ENCODE measurements at places on chromosomes 2 and 18.
A peak's percentile ranks its signal among the peaks of the same experiment; 100 is the strongest.

DNA sequence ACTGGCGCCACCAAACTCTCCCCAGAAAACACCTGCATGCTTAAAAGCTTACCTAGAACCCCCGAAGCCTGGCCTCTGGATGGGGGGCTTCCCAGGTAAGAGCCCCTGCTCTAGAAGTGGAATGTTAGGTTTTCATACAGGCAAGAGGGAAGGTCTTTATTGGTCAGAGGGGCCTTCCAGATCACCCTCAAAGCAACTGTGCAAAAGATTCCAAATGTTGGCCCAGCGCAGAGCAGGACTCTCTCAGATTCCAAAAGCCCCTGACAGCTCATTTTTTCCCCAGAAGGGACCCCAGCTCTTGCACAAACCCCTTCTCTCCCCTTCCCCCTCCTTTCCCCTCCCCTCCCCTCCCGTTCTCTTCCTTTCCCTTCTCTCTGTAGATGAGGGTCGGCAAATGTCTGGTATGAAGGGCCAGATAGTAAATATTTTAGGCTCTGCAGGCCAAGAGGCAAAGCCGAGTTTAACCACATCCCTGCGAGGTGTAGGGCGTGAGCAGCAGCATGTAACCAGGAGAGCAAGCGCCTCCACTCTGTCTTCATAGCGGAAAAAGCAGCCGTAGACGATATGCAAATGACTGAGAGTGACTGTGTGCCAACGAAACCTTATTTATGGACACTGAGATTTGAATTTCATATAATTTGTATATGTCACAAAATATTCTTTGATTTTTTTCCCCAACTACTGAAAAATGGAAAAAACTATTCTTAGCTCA is 116.9 kb downstream of the SMAD7 start:
- DNase-seq, result no peak

GRCh38 chr2:166677996-166678395 is 183.9 kb upstream of the SCN7A start:
- DNase-seq, result no peak

DNA sequence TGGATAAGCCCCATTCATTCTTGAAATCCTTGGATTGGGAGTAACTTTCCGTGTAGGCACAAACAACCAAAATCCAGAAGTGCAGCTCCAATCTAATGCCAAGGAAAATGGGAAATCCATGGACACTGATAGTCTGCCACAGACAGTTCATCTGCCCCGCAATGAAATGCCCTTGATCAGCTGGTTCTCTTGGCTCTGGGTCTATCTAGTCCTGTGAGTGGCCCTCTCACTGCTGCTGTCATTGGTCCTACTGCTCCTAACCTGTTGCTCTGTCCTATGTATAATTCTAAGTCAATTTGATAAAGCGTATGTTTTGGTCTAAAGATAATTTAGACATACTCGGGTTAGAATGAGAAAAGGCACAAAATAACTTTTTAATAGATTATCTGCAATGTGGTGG is 13.7 kb upstream of the TMEM182 start:
- no peak for DNase-seq

DNA sequence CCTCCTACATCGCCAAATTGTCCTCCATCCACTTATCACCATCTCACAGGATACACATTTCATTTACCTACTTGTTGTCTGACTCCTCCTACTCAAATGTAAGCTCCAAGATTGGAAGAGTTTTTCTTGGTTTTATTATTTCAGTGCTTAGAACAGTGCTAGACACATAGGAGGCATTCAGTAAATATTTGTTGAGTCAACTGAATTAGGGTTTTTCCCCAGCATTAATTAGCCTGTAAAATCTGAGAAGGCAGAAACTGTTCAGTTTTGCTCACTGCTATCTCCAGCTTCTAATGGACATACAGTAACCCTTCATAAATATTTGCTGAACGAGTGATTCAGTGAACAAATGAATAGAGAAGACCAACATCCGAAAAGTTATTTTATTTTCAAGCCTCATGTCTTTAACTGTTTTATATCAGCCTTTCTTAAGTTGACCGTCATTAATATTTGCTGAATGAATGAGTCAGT is 800 bp downstream of the TTC21B start:
- DNase-seq, result no peak

- no peak for DNase-seq
Observed at GRCh38 chr2:16900405-16901025, 234.9 kb upstream of the CYRIA start.

DNA sequence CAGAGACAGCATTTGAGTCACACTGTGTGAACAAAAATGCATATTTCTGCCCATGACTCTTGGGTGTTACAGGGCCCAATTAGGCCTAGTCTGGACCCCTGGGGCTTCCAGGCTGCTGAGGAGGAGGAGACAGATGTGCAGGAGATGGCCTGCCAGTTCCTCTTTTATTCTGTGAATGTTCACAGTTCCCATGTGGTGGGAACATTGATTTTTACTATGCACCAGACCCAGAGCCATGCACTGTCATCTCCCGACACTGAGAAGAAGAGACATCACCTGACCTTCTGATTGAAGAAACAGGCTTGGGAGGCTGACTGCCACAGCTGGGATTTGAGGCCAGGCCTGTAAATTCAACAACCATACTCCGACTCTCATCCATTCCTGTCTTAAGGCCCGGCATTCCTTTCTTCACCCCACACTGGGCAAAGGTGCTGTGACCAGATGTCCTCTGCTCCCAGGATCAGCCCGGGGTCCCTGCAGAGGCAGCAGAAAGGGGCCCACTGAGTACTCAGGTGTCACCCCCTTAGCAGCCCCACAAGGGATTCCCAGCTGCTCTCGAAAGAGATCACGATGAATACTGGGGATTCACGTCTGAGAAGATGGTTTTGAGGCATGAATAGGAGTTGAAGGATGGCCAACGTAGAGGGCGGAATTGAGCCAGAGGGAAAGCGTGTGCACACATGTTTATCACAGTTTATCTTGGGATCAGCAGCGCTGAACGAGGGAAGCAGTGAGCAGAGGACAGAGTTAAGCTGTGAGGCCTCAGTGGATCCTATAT is 3.6 kb upstream of the TFCP2L1 start:
- DNase-seq, result no peak

GRCh38 chr2:34266908-34267697 is 668.0 kb upstream of the FAM98A start:
- DNase-seq, result no peak

- no peak for DNase-seq
Observed at GRCh38 chr2:112182581-112183034, 44.4 kb downstream of the FBLN7 start.

- no peak for DNase-seq
Observed at GRCh38 chr2:68156419-68156818, 1.3 kb upstream of the PNO1 start.

- no peak for DNase-seq
Observed at GRCh38 chr2:109670556-109671411, 56.6 kb downstream of the SOWAHC start.

DNA sequence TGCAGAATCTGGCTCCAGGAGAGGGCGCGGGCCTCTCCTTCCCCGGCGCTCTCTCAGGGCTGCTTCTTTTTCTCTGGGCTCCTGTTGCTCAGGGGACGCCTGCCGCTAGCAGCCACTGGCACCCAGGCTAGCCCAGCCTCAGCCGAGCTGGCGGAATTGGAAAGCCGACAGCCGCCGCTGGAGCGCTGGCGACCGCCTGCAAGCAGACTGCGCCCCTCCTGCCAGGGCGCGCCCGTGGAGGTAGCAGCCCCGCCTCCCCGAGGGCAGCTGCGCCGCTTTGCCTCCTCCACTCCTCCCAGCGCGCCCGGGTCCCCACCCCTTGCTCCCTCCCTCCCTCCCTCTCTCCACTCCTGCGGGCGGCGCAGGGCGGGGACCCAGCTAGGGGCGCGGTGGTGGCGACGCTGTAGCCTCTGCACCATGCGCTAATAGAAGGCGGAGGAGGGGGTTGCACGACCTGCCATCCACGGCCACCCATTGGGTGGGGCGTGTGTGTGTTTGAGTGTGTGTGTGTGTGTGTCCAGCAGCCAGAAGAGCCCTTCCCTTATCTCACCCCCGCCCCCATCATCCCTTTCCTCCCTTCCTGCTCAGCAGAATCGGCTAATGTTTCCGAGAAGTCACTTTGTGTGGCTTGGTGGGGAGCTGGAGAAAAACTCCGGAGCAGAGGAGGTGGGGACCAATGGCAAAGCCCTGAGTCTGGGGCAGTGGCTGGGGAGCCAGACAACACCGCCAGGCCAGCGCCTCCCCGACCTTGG is at the start of gene SCN9A:
SCN9A (minus strand) TSS at position 209 of the 752 bp plus-strand sequence. CDS start 64,188 bp downstream, outside the sequence.
- peak; percentile 83 for DNase-seq

DNA sequence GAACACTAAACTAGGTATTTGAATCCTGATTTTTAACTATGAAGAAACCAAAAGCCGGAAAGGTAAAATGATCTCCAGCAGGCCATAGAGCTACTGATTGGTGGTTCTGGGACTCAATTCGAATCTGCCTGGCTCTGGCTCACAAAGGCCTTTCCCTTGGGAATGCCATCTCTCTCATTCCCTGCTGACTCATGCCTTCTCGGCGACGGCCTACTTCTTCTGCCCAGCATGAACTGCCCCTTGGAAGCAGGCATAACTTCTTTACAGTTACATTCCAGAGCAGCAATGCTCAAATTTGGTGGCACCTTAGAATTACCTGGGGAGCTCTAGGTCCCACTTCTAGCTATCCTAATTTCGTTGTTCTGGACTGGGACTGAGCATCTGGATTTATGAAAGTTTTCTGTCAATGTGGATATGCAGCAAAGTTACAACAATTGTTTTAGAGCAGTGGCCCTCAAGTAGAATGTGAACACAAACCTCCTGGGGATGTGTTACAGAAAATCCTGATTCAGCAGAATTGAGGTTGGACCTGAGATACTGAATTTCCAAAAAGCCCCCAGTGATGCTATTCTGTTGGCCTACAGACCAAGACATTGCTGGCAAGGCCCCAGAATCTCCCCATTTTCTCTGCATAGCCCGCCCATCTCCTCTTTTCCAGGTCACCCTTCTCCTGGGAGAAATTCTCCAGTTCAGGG is 261.1 kb downstream of the CNTNAP5 start:
- no peak for DNase-seq

DNA sequence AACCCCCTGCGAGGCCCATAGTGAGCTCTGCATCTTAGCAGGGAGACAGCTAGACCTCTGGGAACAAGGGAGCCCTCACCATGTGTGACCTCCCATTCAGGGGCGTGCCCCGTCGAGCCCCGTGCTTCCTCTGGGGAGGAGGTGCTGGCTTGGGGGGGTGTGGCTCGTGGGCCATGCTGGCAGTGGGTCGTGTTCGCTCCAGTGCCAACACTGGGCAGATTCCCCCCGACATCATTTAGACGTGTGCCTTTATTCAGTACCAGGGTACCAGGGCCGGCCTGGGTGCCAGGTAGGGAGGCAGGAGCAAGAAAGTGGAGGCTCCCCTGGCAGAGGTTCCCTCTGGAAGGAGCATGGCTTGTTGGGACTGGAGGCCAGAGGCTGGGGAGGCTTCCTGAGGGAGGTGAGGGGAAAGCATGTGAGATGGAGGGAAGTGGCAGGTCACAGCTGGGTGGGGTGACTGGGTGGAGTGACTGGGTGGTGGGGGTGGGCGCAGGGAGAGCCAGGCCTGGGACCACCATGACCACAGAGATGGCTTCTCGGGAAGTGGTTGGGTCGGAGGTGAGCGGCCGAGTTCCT is 15.2 kb downstream of the GPC1 start:
- no peak for DNase-seq

DNA sequence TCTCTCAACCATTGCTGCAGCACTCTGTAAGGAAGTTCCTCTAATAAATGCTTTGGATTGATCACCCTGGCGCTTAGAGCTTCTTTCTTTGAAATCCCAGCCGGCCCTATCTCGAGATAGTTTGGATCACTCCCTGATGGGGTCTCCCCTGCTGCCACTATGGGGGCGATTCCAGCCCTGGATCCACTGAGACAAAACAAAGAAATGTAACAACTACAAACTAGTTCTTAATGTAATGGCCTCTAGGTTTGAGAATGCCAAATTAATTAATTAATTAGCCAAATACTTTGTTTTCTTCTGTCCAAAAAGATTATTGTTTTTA is 15.2 kb downstream of the SRSF7 start:
- DNase-seq, result no peak

DNA sequence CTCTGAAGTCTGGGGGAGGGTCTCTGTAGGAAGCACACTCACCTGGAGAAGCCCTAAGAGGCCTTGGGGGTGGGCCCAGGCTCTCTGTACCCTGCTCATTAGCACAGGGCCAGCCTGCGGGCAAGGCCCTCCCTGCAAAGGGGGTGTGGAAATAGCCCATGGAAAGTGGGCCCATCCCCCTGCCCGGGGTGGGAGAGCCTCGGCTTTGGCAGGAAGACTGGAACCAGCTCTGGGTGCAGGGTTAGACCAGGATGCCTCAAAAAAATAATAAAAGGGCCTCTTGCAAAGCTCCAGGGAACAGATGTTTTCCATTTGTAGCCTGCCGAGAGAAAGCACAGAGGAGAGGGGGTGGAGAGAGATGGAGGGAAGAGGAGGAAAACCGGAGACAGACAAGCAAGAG is 98.7 kb downstream of the STPG4 start:
- peak; percentile 80 for DNase-seq

- no peak for DNase-seq
Observed at GRCh38 chr18:22302144-22302543, 115.6 kb downstream of the CTAGE1 start.

DNA sequence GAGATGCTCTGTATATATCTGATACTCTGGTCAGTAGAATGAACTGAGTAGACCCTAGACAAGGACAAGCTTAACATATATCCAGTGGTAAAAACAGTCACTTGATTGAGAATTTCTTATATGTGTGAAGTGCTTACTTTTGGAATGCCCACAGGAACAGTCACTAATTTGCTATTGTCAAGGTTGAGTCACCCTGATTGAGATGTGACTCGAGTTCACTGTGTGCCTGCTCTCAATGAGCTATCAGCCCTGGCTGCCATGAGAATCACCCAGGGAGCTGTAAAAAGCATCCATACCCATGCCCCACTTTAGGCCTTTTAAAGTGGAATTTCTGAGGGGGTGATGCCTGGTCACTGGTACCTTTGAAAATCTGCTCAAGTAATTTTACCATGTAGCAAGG is 283.7 kb downstream of the SUCLG1 start:
- DNase-seq, result no peak

GRCh38 chr2:226943862-226944620 is 108.2 kb downstream of the RHBDD1 start:
- DNase-seq, result no peak

GRCh38 chr2:101971836-101972235 is 19.9 kb upstream of the IL1R2 start:
- DNase-seq, result no peak

- peak; percentile 90 for DNase-seq
Observed at GRCh38 chr2:39488450-39488849, 51.4 kb upstream of the MAP4K3 start.

Data from HCEC 1CT (cell line).